ENCODE measurements at places on chromosomes 11 and 22.

- DNase-seq, result no peak
Observed at GRCh38 chr11:128171506-128171905, 415.9 kb downstream of the ETS1 start.

- DNase-seq, result no peak
Observed at GRCh38 chr11:83612891-83613766, 327.0 kb upstream of the CCDC90B start.

DNA sequence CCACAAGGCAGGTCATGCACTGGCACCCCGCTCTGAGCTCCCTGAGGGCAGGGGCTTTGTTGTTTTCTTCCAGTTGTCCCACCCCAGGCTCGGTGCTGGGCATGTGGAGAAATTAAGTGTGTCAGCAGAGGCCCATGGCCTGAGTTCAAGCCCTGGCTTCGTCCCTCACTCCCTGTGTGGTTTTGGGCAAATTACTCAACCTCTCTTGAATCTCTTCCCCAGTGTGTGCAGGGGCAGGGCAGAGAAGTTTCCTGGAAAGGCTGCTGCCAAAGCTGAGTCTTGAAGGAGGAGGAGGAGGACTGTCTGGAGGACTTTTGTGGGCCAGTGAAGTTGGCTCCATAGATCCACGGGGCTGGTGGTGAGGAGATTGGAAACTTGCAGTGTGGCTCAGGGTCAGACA is 138.1 kb upstream of the E2F8 start:
- no peak for DNase-seq

- DNase-seq, result no peak
Observed at GRCh38 chr11:11463405-11463804, 110.4 kb upstream of the CSNK2A3 start.
